ENCODE measurements at places on chromosomes 1 and 21. TPM values are rescaled to one million over a fixed set of nuclear protein-coding genes. Genes with fewer than 3 reads are reported as not detected.

The TBX19 gene
- total RNA-seq, result 1.5 TPM

The OR10J1 gene
- total RNA-seq, result not detected

The VANGL2 gene
- total RNA-seq, result 11.5 TPM

The PADI2 gene
- total RNA-seq, result 14.0 TPM

The SPATC1L gene
- total RNA-seq, result 32.7 TPM

GRCh38 chr1:27662707-27663393 is 9.1 kb downstream of the IFI6 start:
- H3K27ac ChIP-seq, result no peak overlapping the region
- no peaks in the 10 kb centered on the region for H3K36me3 ChIP-seq
- peaks cover 9% of the 10 kb centered on the region for H3K4me1 ChIP-seq
- no peak overlapping the region for H3K4me3 ChIP-seq

DNA sequence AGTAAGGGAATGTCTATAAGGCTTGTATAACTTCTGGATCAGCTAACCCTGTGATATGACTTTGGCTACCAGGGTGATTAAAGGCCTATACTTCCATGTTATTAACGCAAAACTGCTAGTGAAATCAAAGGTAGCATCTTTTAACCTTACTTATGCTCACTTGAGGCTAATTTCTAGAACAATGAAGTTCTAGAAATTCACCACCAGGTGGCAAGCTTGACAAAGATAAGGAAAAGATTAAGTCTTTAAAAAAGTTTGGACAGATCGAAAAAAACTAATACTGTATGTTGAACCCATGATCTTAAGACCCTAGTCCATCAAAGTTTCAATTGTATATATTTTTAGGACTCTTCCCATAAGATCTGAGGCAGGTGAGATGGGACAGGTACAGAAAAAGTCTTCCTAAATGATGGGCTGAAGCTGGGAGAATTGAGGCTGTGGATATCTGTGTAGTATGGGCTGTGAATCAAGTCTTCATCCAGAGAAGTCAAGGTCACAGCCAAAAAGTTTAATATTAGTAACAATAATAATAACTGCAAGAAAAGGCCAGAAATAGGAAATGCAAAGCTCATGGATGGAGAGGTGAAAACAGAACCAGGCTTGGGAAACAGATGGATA is 18.8 kb downstream of the KYAT3 start:
- no peaks in the 10 kb centered on the region for H3K27me3 ChIP-seq
- H3K27ac ChIP-seq, result no peak overlapping the region

- no peaks in the 10 kb centered on the region for H3K36me3 ChIP-seq
- H3K27me3 ChIP-seq, result no peaks in the 10 kb centered on the region
- DNase-seq, result no peak
- no peak overlapping the region for H3K4me3 ChIP-seq
Measured at GRCh38 chr1:217425422-217425821, 205.5 kb downstream of the GPATCH2 start.

GRCh38 chr1:89587729-89588161 is 45.2 kb upstream of the LRRC8C start:
- H3K4me3 ChIP-seq, result no peak overlapping the region
- DNase-seq, result no peak
- no peaks in the 10 kb centered on the region for H3K27me3 ChIP-seq
- H3K36me3 ChIP-seq, result peaks cover 18% of the 10 kb centered on the region
- no peaks in the 10 kb centered on the region for H3K4me1 ChIP-seq

DNA sequence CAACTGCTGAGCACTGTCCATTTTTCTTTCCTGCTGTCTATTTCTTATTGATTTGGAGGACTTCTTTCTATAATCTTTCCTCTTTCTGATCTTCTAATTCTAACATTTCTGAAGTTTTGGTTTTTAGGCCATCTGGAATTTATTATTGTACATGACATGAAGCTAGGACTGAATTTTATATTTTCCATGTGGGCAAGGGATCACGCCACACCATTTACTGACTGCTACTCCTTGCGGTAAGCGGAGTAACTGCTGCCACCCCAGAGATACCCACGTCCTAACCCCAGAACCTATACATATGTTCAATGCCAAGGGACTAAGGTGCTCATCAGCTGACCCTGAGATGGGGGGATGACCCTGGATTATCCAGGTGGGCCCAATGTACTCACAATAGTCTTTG is 70.6 kb downstream of the NPHP4 start:
- DNase-seq, result no peak
- no peak overlapping the region for H3K27ac ChIP-seq
- no peaks in the 10 kb centered on the region for H3K36me3 ChIP-seq
- no peaks in the 10 kb centered on the region for H3K4me1 ChIP-seq

- H3K36me3 ChIP-seq, result no peaks in the 10 kb centered on the region
- H3K27me3 ChIP-seq, result no peaks in the 10 kb centered on the region
- H3K4me3 ChIP-seq, result no peak overlapping the region
- no peak for DNase-seq
Measured at GRCh38 chr1:64363111-64363510, 106.8 kb upstream of the CACHD1 start.

GRCh38 chr1:39933956-39934941 is 20.7 kb upstream of the MFSD2A start:
- no peaks in the 10 kb centered on the region for H3K36me3 ChIP-seq
- H3K4me3 ChIP-seq, result no peak overlapping the region
- H3K27ac ChIP-seq, result peak overlapping the region; percentile 44
- peaks cover 21% of the 10 kb centered on the region for H3K4me1 ChIP-seq
- H3K27me3 ChIP-seq, result no peaks in the 10 kb centered on the region
- peak; percentile 17 for DNase-seq

- H3K4me3 ChIP-seq, result no peak overlapping the region
- H3K4me1 ChIP-seq, result peaks cover 45% of the 10 kb centered on the region
- no peaks in the 10 kb centered on the region for H3K36me3 ChIP-seq
- no peak overlapping the region for H3K27ac ChIP-seq
- DNase-seq, result no peak
Measured at GRCh38 chr1:155019377-155020245, 14.0 kb downstream of the DCST2 start.

DNA sequence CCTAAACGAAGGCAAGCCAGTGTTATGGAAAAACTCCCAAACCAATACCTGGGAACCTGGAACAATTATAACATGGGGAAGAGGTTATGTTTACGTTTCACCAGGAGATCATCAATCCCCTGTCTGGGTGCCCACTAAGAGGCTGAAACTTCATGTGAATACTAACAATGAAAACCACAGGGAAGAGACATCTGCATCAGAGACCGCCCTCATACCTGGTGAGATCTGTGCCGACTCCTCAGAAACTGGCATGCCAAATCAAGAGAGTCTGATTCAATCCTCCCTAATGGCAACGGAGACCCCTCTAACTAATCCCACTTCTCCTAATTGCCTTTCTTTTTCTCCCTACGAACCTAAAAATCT is 163.2 kb downstream of the IER5 start:
- no peak overlapping the region for H3K4me3 ChIP-seq
- H3K27me3 ChIP-seq, result peaks cover 6% of the 10 kb centered on the region

GRCh38 chr1:184982002-184982954 is 8.0 kb upstream of the NIBAN1 start:
- no peaks in the 10 kb centered on the region for H3K27me3 ChIP-seq
- no peak overlapping the region for H3K4me3 ChIP-seq
- DNase-seq, result no peak
- H3K4me1 ChIP-seq, result no peaks in the 10 kb centered on the region
- no peak overlapping the region for H3K27ac ChIP-seq
- H3K36me3 ChIP-seq, result no peaks in the 10 kb centered on the region

GRCh38 chr1:98661544-98662355 is at the start of gene SNX7:
SNX7 (plus strand) TSS chr1:98661721; CDS start chr1:98661732, 11 bp downstream.
- H3K36me3 ChIP-seq, result no peaks in the 10 kb centered on the region
- peak within 1 kb of the TSS; percentile 49 for H3K27ac ChIP-seq
- H3K4me1 ChIP-seq, result peaks cover 24% of the 10 kb centered on the region
- peak within 1 kb of the TSS; percentile 70 for H3K4me3 ChIP-seq
- DNase-seq, result peak; percentile 67
